ENCODE measurements at places on chromosomes 6 and 20.
A peak's percentile ranks its signal among the peaks of the same experiment; 100 is the strongest.

GRCh38 chr6:137588472-137588871, 94.3 kb upstream of the OLIG3 start:
- no peak for DNase-seq

- DNase-seq, result no peak
These were observed at the start of gene PRELID3B for GRCh38 chr20:59042151-59042795. TSS of gene PRELID3B (minus strand) at chr20:59042786. CDS start at chr20:59042730, 56 bp downstream.

DNA sequence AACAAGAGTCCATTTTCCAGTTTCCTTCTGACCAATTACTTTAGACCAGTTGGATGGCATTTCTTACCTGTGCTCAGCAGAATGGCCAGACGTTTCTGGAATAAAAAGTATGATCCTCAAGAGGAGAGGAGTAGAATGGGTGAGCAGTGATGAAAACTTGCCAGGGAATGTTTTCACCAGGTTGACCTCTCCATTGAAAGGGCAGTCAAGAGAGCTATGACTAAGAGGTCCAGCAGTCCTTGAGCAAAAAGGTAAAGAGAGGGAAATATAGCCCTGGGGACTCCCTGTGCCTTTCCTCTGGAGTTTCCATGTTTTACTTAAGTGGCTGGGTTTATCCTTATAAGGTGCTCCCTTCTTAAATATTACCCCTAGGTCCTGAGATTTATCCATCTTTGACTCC, 210.9 kb downstream of the TBX18 start:
- DNase-seq, result no peak

DNA sequence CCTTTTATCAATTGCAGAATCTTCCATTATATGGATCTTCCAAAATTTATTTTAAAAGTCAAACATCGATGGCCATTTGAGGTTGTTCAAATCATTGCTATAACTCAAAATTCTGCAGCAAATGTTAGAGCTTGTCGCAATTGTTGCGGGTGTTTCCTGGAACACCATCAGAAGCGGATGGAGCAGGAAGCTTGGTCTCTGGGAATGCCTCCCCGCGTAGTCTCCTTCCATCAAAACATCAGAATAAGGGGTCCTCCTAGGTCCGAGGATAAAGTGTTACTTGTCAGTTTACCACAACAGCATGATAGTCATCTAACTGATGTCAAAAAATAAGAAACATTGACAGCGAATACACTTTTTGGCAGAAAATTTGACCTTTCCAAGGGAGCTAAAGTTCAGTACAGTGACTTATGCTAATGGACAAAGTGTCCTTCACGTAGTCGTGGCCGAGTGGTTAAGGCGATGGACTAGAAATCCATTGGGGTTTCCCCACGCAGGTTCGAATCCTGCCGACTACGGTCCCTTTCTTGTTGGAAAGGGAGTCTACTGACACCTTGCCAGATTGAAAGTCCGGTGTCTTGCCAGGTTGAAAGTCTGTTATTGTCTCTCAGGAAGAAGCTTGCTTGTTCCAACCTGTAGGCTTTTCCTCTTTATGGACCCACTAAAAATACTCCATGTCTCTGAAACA, 59.0 kb upstream of the ZNF184 start:
- DNase-seq, result no peak

GRCh38 chr6:110404607-110405006, 10.8 kb downstream of the DDO start:
- DNase-seq, result no peak

DNA sequence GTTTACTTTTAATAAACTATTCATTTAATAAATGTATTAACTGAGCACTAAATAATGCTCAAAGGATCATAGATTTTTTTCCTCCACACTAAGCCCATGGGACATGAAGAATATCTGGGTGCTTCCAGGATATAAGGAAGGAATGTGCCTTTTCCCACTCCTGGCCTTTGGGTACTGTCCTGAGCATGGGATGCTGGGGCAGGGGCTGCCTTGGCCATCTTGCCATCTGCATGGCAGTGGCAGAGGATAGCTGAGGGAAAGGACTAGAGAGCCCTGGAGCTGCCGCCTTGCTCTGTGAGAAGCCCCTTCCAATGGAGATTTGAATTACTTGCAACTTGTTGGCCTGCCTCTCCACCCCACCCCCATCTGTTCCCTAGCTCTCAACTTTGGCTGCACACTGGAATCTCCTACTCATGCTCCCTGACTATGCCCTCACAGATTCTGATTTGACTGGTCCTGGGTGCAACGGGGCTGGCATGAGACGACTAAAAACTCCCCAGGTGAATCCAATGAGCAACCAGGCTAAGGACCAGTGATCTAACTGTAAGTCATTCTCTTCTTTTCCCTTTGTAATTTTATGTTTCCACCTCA, 15.6 kb downstream of the DDRGK1 start:
- DNase-seq, result no peak

GRCh38 chr6:40723967-40724366, 136.8 kb upstream of the LRFN2 start:
- DNase-seq, result no peak

DNA sequence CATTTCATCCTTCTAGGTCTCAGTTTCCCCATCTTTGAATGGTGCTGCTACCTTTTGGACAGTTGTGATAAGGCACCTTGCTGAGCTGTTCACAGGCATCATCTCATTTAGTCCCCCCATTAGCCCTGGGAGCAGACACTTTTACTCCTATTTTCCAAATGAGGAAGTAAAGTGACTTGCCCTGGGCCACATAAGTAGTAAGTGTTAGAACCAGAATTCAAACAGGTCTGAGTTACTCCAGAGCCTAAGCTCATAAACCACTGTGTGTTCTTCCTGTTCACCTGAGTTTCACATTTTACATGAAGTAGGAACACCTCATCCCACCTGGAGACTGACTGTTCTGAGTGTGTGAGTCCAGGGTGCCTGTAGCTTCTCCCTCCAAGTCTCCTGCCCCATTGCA, 43.5 kb upstream of the EPB41L1 start:
- DNase-seq, result no peak

DNA sequence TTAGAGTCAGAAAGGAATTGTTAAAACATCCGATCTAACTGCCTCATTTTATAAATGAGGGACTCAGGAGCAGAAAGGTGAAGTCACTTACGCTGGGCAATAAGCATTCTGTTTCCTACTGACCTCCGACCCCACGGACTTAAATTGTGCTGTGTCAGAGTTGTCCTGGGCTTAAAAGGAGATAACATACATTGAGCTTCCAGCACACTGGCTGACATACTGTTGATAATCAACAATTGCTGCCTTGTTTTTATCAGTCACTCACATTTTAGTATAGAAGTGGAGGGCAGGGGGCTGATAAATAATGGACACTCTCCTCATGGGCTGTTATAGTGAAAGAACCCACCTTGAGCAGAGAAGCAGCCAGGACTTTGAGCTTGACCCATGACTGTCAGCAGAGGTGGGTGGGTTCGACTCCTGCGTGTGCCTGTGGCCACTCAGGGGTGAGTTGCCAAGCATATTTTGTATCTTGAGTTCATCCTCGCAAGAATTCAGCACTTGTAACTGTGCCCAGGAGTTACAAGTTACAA, 166.5 kb upstream of the JARID2 start:
- no peak for DNase-seq

GRCh38 chr6:39350723-39351505, 28.4 kb upstream of the KCNK16 start:
- DNase-seq, result no peak

DNA sequence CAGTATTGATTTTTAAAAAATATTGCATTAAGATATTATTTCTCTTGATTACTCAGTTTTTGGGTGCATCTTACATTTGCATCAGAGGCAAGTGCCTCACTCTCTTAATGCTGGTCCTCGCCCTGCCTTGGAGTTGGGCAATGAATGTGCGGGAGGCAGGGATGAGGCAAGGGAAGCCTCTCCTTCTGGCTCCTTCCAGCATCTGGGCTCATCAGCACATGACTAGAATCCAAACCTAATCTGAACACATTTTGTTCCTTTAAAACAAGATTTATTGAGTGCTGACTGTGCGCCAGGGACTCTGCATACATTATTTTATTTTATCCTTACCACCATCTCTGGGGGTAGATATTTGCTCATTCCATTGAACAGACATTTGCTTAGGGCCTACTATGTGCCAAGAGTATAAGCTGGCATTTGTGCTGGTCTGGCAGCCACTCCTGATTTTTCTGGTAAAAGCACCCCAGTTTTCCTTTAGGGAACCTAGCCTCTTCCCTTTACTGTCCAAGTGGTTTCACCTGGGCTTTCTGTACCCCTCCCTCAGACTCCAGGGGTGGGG, 71.9 kb upstream of the ZNFX1 start:
- DNase-seq, result no peak

DNA sequence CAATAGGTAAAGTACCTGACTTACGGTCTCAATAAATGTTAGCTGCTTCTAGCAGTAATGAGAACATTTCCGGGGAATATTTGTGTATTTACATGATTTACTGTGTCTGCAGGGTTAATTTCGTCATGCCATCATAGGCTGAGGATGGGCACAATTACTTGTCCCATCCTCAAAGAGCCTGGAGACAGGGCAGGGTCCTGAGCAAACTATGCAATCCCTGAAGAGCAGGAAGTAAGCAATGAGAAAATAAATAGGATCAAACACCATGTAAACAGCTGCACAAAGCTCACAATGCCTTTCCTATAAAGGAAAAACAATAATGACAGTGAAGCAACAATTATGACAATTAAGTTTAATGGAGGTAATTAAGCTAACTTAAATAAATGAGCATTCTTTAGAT, 114.6 kb upstream of the FOXQ1 start:
- DNase-seq, result no peak

- no peak for DNase-seq
These were observed 221.9 kb downstream of the WDR27 start for GRCh38 chr6:169479783-169480495.

DNA sequence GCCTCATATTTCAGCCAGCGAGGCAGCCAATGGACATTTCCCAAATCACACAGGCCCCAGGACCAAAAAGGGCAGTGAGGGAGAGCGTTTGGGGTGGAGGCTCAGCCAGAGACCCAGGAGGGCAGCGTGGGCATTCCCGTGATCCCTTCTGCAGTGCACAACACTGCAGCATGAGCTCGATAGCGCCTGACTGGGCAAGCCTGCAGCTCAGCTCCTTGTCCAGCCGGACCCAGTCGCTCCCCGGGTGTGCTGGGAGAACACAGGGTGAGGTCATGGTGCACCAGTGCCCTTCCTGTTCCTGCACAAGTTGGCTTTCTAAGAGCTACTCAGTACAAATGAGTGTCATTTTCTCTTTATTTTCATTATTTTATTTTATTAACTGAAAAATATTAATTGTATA, 5.9 kb downstream of the TTLL2 start:
- no peak for DNase-seq

- no peak for DNase-seq
These were observed 73.9 kb downstream of the SNX9 start for GRCh38 chr6:157896932-157897331.

DNA sequence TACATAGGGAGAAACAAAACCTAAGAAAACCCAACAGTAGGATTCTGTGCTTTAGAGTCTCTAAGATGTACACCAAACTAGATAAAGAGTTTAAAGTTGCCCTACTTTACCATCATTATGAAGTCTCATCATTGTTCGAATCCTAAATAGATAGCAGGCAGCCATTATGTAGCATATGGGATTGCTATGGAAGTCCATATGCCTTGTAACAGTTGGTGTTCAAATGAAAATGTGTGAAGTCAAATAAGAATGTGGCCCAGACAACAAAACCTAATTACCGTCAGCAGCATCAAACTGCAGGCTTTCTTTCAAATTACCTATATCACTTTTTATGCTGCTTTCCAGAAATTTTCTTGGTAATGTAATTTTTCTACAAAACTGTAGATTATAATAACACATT, 1380.1 kb downstream of the GRIK2 start:
- DNase-seq, result no peak

GRCh38 chr6:168152306-168152963, 73.4 kb upstream of the FRMD1 start:
- no peak for DNase-seq

DNA sequence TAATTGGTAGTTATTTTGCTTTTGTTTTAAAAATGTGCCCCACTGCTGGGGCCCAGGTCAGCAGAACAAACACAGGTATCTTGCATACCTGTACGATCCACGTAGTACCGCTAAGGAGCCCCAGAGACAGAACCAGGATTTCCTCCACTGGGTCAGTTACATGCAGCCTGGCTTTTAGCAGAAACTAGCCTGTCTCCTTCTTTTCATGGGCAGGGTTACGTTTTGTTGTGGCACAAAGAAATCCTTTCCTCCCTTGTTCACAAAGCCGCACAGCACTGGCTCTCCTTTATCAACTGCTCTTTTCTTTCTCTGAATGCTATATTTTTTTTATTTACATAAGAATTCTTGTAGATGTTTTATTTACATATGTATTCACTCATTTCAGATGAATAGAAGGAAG, 190.3 kb upstream of the POU3F2 start:
- DNase-seq, result no peak

- DNase-seq, result no peak
These were observed 2.7 kb downstream of the TEAD3 start for GRCh38 chr6:35494161-35494563.

DNA sequence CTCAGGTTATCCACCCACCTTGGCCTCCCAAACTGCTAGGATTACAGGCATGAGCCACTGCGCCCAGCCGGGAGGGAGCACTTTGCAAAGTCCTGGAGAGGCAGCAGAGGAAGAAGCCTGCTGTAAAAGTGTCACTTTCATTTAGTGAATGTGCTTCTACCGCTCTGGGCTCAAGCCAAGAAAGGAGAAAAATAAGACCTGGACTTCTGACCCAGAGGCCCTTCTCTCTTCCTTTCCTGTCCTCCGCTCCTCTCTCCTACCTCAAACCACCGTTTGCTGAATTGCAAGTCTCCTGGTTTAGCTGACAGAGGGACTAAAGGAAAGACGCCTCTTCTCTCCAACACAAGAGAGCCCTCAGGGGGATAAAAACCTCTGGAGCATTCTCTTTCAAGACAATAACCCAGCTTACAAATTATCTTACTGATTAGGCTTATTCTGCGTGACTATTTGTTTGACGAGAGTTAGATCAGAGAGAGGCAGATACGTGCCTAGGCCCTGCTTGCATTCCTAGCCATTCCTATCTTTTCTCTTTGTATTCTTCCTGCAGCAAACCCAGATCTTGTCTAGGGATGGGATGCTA, 84.2 kb upstream of the SLC22A23 start:
- DNase-seq, result no peak

- DNase-seq, result peak; percentile 59
These were observed 3.6 kb downstream of the CCND3 start for GRCh38 chr6:41937861-41938574.

DNA sequence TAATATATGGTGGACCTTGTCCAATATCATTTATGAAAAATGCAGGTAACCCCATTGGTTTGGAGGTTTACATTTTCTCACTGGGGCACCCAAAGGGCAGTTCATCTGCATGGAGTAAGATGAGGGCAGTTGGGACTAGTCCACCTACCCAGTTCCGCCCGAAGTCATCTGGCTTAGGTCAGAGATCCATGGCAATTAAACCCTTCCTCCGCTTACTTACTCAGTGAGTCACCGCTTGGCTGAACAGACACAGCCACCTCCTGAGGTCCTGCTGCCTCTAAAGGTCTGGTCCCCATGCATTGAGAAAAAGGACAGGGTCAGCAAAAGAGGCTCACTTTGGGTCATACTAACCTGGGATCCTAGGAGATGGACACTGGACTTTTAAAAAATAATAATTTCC, 102.9 kb upstream of the PRL start:
- DNase-seq, result no peak

GRCh38 chr6:121040831-121041230, 293.4 kb downstream of the TBC1D32 start:
- DNase-seq, result no peak

- no peak for DNase-seq
These were observed 141.6 kb downstream of the EYA2 start for GRCh38 chr20:47036091-47036870.
